Posterior vena cava (tissue), 2 donors: ENCODE measurements at places on chromosomes 12 and 14. TPM values are rescaled to one million over a fixed set of nuclear protein-coding genes. Genes with fewer than 3 reads are reported as not detected.

GRCh38 chr14:22177870-22178269 is 411.2 kb downstream of the DAD1 start:
- no peak for DNase-seq

Gene OASL
- total RNA-seq, result 1.4 TPM

- no peak for DNase-seq
Measured at GRCh38 chr12:95532851-95533250, 18.4 kb downstream of the USP44 start.

DNA sequence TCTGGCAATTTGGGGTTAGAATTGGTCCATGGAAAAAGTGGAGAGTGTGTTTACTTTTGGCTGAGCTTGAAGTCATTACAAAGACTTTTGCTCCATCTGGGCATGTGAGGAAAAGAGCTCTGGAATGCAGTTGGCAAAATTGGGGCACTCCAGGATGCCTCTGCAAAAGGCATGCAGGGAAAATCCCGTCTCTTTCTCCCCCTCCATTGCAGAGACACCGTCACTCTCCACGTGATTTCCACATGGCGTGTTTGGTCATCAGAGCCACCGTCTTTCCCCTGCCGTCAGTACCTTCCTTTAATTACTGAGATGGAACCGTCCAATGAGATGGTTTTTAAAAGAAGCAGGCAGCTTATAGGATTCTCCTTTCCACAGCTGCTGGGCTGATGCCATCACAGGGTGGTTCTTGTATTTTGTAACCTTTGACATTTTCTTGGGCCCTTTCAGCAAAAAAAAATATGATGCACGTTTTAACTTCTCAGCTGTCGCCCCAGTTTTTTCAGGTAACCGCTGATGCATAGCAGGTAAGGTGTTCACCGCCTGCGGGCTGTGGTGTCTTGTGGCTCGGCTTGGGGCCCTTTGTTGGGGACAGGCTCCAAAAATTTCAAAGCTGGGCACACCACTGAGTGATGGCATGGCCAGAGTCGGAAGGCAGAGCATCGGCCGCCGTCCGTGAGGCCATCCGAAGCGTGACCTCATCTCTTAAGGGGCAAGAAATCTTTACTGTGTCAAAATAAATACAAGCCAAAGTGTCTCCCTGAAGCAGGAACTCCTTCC is 68.4 kb downstream of the CACNA1C start:
- DNase-seq, result peak; percentile 23

Gene SYNE3
- 40.0 TPM for total RNA-seq

DNA sequence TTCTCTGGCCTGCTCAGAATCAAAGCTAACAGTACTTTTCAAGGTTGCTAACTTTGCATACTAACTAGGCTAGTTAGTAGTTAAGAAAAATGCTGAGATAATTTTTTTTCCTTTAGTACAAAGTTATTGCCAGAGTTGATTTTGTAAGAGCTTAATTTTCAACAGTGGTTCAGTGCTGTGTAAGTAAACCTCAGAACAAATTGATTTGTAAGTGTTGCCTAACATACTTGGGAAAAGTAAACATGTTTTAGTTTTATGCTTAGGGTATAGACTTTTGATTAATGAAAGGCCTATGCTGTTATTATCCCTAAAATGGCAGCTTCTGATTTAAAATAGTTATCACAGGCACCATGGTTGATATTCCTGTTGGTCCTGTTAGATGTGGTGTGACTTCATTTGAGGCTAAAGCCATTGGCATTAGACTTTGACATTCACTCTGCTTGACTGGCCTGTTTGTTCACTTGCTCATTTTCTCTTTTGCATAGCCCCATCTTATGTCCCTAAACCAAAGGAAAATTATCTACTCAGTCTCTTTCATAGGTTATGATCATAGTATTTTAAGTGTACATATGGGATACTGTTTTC is 5.2 kb downstream of the CMAS start:
- no peak for DNase-seq

DNA sequence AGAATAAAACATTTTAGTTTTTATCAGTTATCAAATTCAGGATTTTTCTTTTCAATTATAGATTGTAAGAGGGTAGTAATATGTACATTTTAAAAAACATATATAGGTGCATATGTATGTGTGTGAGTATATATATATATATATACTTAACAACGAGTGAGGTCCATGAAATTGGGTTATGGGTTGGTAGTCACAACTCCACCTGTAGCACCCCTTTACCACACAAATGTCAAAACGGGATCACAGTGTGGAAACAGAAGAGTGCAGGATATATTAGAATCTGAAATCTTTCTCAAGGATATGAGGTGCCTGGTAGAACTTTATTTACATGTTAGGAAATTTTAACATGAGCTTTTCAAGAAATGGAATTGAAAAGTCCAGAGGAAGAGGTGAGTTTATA is 31.3 kb downstream of the MIA2 start:
- no peak for DNase-seq

DNA sequence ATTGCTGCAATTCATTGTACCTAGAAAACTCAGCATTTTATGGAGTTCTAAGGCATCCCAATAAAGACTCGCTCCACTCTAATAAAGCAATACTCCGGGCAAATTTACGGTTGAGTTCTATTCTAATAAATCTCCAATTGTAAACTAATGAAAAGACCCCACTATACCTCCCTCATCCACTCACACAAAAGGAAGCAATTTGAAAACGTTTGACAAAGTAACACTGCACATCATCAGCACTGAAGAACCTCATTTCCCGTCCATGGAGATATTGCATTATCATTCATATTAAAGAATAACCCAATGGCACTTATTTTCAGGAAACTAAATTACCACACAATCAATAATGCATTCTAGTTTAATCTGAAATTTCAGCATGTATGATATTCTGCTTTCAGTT is 111.0 kb upstream of the LMO3 start:
- DNase-seq, result no peak

DNA sequence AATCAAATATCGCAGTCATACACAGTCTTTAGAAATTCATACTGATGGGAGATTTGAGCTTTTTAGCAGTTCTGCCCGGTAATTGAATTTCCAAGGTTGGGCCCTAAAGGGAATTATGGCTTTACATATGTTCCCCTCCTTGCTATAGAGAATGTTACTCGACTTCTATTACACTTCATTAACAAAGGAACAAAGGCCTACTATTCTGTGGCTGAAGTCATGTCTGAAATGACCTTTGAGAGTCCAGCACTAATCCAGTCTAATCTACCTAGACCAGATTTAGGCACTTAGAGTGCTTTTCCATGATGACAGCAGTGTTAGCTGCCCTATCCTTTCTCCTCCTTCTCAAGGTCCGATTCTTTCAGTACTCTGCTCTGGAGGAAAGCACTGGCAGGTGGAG is 305.3 kb downstream of the MED13L start:
- DNase-seq, result no peak

DNA sequence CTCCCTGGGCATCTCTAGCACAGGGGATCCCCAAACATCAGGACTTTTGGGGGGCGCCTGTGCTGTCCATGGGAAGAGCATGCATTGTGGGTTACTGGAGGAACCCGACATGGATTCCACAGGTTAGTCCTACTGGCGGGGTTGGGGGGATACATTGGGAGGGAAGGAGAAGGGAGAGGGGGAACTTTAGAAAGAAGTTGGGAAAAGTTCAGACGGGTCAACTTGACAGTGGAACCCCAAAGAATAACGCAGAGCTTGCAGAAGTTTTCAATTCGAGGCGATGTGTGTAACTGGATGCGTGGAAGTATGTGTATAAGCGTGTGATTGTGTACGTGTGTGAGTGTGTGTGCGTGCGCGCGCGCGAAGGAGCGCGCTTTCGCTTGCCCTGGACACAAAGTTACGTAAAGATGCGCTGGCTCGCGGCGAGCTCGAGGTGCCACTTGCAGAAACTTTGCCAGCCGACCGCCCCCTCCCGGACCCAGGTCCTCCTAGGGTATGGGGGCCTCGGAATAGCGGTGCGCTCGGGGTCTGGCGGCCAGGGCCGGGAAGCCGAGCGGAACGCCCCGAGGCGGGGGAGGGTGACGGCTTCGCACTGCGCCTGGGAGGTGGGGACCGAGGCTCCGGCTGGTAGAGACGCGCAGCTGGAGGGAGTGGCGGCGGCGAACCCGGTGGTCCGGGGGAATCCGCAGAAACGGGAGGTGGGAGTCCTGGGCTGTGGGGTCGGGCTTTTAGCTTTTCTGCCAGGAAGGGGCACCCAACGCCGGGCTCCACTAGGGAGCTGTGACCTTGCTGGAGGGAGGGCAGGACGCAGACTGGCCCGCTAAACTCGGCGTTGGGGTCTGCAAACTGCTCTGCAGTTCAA is 669 bp downstream of the RFX4 start:
- DNase-seq, result no peak

GRCh38 chr14:58598804-58599525 is 38.8 kb upstream of the DACT1 start:
- peak; percentile 30 for DNase-seq

GRCh38 chr14:51094282-51094821 is 553 bp downstream of the TRIM9 start:
- DNase-seq, result peak; percentile 81

GRCh38 chr14:103382376-103382775 is 2.8 kb upstream of the MARK3 start:
- DNase-seq, result no peak

DNA sequence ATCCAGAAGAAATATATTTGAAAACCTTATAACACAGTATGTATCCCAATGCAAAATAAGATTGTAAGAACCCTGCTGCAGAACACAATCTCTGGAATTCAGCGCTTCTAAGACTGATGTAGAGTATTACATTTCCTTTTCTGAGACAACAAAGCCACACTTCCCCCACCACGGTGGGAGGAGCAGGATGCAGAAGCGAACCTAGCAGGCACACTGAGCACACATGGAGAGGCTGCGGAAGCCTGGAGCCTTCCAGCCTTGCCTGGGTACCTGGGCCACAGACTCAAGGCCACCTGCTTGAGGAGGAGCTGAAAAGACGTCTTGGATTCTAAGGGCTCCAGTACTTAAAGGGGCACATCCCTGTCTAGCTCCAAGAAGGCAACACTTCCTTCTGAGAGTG is 46.4 kb downstream of the TCHP start:
- DNase-seq, result no peak
